ENCODE measurements at places on chromosomes 7 and 10.

GRCh38 chr7:156148547-156148946 is 336.3 kb upstream of the SHH start:
- DNase-seq = no peak

- peak; percentile 39 for DNase-seq
Observed at GRCh38 chr10:97333601-97334369, 744 bp downstream of the FRAT2 start.

DNA sequence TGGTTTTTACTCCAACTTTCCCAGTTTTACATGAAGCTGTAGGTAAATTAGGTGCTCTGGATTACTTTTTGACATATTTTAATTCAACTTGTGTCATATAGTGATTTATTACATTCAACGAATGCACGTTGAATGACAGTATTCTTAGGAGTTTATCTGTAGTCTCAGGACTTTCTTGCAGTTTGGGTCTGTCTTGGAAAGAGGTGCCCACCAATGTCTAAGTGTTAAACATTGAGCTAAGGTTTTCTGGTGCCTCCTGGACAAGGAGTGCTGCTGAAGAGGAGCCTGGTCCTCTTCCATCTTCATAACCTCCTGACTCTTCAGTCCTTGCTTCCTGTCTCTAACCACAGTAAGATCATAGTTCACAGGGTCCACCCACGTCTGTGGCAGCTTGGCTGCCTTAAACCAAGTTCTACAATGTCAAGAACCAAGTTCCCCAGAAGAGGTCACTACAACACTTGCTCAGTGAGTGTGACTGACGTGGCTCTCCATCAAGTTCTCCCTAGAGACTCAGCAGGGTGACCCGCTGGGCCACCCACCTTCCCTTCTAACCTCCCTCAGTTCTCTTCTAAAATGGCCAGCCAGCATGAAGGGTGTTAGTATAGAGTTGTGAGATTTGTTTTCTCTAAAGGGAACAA is 6.1 kb downstream of the NPY start:
- peak; percentile 52 for DNase-seq

DNA sequence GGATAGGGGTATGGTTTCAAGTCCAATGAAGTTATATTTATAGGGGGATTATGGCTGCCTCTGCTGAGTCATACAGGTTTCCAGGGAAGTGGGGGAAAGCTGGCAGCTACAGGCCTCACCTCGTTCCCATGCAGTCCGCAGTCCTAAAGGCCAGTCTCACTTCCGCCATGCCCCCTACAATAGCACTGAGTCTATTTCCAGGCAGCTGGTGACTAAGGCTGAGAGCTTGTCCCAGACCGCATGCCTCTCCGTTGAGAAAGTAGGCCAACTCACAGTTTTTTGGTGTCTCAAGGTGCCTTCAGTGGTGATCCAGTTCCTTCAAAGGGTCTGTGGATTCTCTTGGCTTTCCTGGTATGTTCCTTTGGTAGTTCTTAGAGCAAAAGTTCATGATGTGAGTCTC is 203.9 kb upstream of the GLI3 start:
- DNase-seq = no peak

- no peak for DNase-seq
Observed at GRCh38 chr10:116984202-116984990, 20.6 kb downstream of the SHTN1 start.

GRCh38 chr10:91597197-91597881 is 35.5 kb downstream of the PPP1R3C start:
- DNase-seq = no peak

- no peak for DNase-seq
Observed at GRCh38 chr7:23004247-23004520, 9.7 kb downstream of the HYCC1 start.

GRCh38 chr10:31720546-31720945 is 208.1 kb downstream of the ARHGAP12 start:
- DNase-seq = no peak

- DNase-seq = no peak
Observed at GRCh38 chr7:97215556-97215955, 98.1 kb downstream of the SDHAF3 start.

DNA sequence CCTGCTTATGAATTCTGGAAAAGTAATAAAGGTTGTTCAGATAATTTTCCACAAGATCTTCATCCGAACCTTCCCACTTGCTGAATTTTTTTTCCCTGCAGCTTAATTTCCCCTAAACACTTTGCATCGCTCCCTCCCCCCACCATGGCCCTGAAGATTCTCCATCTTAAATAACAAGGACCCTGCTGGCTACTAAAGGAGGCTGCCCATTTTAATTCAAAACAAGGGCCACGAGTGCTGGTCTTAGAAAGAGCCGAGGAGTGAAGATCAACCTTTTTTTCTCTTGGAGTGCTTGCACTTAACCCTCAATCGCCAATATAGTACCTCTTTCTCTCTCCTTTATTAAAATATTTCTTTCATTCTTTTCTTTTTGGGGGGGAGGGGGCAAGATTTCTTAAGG is 9.2 kb upstream of the SP8 start:
- DNase-seq = no peak

DNA sequence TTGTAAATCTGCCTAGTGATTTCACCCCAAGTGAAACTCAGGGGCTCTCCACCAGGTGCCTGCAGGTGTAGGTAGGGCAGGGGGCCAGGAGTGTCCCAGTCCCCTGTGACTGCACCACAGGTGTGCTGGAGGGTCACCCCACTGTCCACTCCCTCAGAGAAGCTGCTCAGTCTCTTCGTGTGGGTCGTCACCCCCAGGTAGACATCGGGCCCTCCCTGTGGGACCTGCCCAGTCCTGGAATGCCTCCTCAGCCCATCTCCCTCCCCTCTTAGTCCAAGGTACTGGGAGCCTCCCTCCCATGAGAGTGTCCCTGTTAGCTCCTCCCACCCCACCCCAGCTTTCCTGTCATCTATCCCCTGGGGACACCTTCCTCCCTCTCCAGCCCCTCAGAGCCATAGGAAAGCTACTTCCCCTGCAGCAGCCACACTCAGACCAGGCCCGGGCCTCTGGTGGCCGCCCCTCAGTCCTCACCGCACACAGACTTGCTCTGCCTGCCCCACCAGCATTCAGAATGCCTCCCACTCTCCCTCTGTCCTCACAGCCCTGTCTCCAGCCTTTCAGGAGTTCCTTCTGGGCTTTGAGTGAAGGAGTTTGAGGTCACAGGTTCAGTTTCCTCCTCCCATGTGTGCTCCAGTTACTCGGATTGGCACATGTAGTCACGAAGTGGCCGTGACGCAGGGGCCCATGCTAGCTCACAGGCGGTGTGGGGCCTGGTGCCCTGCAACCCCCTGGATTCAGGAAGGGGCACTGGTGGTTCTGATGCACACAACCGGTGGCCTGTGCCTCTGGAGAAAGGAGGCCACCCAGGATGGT is 5.1 kb downstream of the ALOX5 start:
- DNase-seq = no peak
